Sciatic nerve (tissue), 2 donors: ENCODE measurements at places on chromosomes 3 and 15. TPM values are rescaled to one million over a fixed set of nuclear protein-coding genes. Genes with fewer than 3 reads are reported as not detected.

Gene LSMEM2
- 2.0 TPM for total RNA-seq

Gene GP5
- total RNA-seq = 0.09 TPM

Gene SPATA12
- total RNA-seq = not detected

Gene NRROS
- total RNA-seq = 10.0 TPM

Gene GOLGA8R
- total RNA-seq = 15.6 TPM

Gene THRB
- total RNA-seq = 13.2 TPM

Gene GOLGA8J
- 0.89 TPM for total RNA-seq

Gene SMAD6
- total RNA-seq = 62.4 TPM

Gene CHRNA7
- 1.5 TPM for total RNA-seq

Gene GOLGA6A
- total RNA-seq = 0.98 TPM

Gene MYNN
- 19.9 TPM for total RNA-seq

Gene STAB1
- total RNA-seq = 256 TPM

Gene LRRC3B
- 0.45 TPM for total RNA-seq

Gene SST
- total RNA-seq = not detected

Gene PPP1R14D
- not detected for total RNA-seq

Gene ZNF80
- total RNA-seq = not detected

Gene CLDN18
- total RNA-seq = 0.09 TPM

Gene GPR27
- total RNA-seq = 6.0 TPM

Gene RASGRP1
- total RNA-seq = 1.2 TPM

Gene ERICH6
- total RNA-seq = 0.49 TPM

Gene MRPS11
- total RNA-seq = 23.1 TPM

Gene GRIP2
- 2.3 TPM for total RNA-seq

Gene ZNF502
- total RNA-seq = 8.0 TPM

Gene AMIGO3
- not detected for total RNA-seq

Gene COMMD4
- total RNA-seq = 36.8 TPM

Gene PGBD4
- 1.9 TPM for total RNA-seq

Gene SNURF
- 30.3 TPM for total RNA-seq

Gene IQCH
- total RNA-seq = 2.1 TPM

Gene TM6SF1
- total RNA-seq = 7.8 TPM

Gene GASK1A
- 17.8 TPM for total RNA-seq

Gene MCTP2
- 32.3 TPM for total RNA-seq

Gene MKRN2OS
- not detected for total RNA-seq

Gene MST1R
- 2.7 TPM for total RNA-seq

Gene DUOX2
- total RNA-seq = 1.5 TPM

Gene PIGZ
- 5.4 TPM for total RNA-seq

Gene SNX22
- 2.1 TPM for total RNA-seq

Gene SCN11A
- 0.71 TPM for total RNA-seq

Gene TNFSF10
- total RNA-seq = 36.5 TPM

Gene FMN1
- total RNA-seq = 10.0 TPM

Gene PLSCR2
- total RNA-seq = 0.71 TPM

Gene OSBPL10
- total RNA-seq = 27.0 TPM

Gene PSMA4
- total RNA-seq = 108 TPM

Gene GOLGA8T
- total RNA-seq = 1.5 TPM

Gene DPPA2
- not detected for total RNA-seq

Gene PPARG
- total RNA-seq = 37.8 TPM

Gene SEMA5B
- total RNA-seq = 10.1 TPM

Gene IMPG2
- 0.22 TPM for total RNA-seq

Gene CD276
- 47.0 TPM for total RNA-seq

Gene RASL12
- 23.0 TPM for total RNA-seq

Gene TGM4
- not detected for total RNA-seq
